ENCODE measurements at places on chromosomes 4 and X.

- DNase-seq: no peak
Observed at GRCh38 chr4:82217986-82218715, 155.6 kb downstream of the HNRNPD start.

DNA sequence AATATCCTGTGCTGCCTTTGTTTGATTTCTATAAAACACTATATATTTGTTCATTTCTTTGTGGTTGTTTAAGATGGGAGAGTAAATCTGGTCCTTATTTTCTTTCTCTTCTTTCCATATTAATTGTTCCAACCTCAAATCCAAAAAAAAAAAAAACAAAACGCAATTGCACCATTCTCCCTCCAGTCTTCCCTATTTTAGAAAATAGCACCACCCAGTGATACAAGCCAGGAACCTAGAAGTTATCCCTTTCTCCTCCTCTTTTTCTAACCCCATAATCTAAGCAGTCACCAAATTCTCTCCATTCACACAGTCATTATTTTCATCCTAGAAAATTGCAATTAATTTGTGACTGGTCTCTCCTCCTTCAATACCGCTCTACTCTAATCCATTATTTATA, 107.8 kb downstream of the GABRA3 start:
- no peak for DNase-seq

DNA sequence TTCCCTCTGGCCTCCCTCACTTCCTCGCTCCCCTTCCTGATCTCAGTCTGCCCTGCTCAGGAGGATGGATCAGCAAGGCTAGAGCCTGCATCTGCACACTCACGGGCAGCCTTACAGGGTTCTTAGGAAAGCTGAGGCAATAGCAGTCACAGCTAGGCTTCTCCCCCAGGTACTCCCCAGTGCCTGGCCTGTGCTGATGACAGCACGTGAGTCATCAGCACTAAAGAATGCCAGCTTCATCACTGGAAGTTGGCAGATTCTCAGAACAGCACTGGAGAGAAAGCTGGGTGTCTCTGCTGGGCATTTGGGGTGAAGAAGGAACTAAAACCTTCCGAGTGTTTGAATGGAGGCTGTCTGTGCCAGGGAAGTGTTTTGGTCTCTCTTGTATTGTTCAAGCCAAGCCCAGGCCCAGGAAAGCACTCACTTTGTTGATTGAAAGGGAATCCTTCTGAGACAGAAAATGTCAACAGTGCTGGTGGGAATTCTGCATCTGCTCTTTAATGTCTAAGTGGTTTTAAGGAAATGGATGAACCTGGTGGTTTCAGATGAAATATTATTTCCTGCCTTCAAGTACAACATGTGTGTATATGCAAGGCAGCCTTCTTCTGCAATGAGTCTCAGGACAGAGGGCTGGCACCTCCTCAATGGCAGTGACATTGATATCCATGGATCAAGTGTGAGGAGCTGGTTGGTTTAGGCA, 73.0 kb upstream of the SCOC start:
- no peak for DNase-seq

DNA sequence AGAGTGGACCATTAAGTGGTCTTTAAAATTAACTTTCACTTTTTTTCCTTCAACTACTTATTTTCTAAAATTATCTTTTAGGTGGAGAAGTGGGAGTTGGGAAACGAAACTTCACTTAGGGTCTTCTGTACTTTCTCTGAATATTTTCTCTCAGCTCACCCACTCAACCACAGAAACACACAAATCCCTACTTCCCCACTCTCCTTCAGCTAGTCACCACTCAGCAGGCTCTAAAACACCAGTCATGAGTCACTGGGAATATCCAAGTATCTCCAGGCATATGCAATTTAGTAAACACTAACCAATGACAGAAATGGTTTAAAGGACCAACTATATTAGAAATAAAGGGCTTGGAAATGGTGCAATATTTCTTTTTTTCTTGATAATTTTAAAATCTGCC, 153.0 kb upstream of the RPS6KA6 start:
- DNase-seq: no peak

All from stimulated activated CD8-positive, alpha-beta memory T cell treated with anti-CD3 and anti-CD28 coated beads, Interleukin-7, amount 100 ng/mL, for 1 hour (primary cell).